Naive B cell (primary cell): ENCODE measurements at places on chromosomes 1 and 21.

- no peak for DNase-seq
These were observed 782 bp downstream of the CSDE1 start for GRCh38 chr1:114756949-114757454.

DNA sequence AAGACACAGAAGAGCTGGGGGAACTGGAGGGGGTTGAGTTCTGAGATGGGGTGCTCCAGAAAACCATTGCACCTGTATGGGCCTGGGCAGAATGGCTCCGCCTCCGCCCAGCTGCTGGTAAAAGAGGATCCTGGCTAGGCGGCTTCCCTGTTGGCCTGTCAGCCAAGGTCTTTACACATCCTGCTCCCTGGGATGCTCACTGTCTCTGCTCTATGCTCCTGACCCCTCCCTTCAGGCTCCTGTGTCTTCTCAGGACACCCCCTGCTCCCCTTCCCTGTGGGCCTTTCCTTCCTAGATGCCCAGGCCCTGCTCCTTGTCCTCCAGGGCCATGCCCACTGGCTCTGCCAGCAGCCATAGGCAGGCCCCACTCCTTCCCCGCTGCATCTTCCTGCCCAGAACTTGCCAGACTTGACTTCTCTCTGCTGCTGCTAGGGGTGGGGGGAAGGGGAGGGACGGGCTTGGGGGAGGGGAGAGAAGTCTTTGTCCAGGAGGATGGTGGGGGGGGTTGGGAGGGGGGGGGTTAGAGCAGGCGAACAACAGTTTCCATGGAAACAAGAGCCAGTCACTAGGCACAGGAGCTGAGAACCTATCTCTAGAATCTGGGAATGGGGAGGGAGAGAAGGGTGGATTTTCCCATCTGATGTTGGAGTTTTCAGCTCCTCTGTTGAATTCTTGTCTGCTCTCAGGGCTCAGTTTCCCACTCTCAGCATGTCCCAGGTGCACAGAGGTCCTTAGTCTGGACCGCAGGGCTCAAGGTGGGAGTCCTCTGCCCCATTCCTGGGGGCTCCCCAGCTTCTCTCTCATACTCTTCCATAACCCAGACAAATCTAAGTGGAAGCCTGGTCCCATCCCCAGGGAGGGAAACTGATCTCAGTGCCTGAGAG, 10.6 kb downstream of the CELSR2 start:
- DNase-seq: no peak

DNA sequence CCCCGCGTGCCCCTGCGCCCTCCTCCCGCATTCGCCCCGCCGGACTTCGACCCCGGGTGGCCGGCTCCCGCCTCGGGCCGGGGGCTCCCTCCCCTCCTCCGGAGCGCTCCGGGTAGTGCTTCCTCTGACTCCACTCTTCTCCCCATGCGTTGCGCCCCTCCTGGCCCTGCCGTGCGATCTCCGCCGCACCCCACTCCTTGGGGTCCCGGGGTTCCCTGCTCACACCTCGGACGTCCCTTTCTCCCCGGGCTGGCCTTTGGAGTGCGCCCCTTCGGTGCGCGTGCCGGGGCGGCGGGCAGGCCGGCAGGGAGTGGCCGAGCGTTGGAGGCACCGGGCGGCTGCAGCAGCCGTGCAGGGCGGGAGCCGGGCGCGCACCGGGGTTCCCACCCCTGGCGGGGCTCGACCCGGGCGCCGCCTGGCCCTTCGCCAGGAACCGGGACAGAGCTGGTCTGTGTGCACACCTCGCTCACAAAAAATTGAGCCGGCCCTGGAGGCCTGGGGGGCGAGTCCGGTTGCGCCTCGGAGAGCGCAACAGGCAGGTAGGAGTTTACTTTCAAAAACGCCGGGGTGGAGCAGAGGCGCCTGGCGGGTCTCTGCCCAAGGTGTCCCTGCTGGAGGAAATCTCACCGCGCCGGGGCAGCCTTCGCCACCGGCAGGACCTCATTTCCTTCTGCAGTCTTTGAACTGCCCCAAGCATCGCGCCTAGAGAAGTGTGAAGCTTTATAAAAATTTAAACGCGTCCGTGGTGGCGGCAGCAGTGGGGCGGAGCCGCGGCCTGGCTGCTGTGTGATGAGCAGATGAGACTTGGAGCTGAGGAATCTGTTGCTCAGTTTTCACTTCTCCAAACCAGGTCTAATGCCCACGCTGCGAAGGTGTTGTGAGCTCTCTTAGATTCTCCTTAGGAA, 650 bp downstream of the VANGL1 start:
- DNase-seq: no peak

DNA sequence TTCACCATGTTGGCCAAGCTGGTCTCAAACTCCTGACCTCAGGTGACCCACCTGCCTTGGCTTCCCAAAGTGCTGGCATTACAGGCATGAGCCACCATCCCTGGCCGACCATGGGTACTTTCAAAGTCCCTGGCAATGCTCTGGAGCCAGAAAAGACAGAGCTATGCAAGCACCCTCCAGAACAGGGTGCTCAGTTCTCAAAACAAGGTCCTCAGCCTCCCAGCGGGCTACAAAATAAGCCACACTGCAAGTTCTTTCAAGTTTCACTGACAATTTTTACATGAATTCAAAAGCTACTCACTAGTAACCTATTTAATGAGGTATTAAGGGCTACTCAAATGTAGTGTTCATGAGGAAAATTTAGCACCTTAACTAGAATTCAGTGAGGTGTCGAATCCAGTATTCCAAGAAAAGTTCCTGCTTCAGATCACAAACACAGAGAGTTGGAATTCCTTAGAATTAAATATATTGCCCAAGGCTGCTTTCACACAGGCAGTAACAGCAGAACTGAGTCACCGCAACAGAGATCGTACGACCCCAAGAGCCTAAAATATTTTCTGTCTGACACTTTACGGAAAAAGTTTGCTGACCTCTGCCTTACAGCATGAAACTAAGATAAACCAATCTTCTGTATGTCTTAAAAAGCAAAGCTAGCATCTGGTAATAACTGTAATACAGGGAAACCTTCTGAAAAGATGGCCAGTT, 60.7 kb downstream of the HSF2BP start:
- no peak for DNase-seq

DNA sequence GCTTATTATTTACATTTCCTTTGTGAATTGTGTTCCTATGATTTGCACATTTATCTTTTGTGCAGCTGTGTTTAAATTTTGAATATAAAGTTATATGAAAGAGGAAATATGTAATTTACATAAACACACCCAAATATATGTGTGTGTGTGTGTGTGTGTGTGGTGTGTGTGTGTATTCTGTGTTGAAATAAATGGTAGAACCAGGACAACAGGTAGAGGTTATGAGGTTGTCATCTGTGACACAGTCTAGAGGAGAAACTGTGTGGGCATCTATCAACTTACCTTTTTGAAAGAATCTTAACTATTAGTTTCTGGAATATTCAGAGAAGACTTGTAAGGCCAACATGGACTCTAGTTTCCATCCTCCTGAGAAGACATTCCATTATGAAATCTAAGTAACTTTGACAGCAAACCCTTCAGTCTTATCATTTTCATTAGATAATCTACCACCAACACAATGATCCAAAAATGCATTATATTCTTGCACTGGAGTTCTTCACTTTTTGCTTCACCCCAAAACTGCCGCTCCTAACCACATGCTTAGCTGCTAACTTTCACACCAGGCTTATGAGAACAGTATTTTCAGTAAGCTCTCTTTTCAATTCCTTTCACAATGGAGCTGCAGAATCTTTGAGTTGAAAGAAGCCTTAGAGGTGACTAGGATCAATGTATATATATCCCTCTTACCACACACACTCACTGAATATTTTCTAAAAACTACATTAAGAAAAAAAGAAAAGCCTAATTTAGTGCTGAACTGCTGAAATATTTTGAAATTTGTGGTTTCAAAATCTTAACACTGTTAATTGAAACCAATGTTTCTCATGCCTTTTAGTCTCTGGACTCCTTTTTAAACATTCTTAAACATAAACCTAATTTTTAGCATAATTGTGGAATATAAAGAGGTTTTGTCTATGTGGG, 21.8 kb downstream of the PTPRC start:
- no peak for DNase-seq

- no peak for DNase-seq
These were observed 58.7 kb upstream of the ABCG1 start for GRCh38 chr21:42160111-42160721.

GRCh38 chr1:3527774-3528173, 73.3 kb downstream of the ARHGEF16 start:
- DNase-seq: no peak

- DNase-seq: no peak
These were observed 21.5 kb upstream of the FMN2 start for GRCh38 chr1:240070188-240070587.

GRCh38 chr1:220076861-220077762, 12.5 kb downstream of the BPNT1 start:
- no peak for DNase-seq

- no peak for DNase-seq
These were observed 11.0 kb downstream of the TOR1AIP2 start for GRCh38 chr1:179866616-179867015.

GRCh38 chr1:193437785-193438184, 251.4 kb upstream of the B3GALT2 start:
- no peak for DNase-seq

DNA sequence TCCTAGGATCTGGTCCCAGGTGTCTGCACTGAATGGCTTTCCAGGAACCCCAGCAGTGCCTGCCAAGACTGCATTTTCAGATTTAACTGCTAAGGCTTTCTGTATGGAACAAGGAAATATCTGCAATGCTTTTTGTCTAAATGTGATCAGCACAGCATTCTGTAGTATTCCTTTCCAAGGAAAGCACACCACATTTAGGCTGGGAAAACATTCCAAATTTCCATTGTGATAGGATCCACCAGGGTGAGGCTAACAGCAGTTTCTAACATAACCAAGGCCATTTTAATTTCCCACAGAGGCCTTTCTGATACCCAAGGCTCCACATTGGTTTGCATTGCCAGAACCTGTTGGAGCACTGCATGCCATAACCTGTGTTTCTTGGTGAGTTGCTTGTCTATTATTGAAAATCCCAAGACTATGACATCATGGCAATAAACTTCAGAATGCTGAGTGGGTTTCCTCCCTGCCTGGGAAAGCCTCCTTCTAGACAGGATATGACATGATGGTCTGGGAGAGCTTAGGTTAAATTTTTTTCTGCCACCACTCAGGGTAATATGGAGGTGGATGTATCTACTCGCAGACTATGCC, 23.3 kb upstream of the PTGFRN start:
- no peak for DNase-seq

DNA sequence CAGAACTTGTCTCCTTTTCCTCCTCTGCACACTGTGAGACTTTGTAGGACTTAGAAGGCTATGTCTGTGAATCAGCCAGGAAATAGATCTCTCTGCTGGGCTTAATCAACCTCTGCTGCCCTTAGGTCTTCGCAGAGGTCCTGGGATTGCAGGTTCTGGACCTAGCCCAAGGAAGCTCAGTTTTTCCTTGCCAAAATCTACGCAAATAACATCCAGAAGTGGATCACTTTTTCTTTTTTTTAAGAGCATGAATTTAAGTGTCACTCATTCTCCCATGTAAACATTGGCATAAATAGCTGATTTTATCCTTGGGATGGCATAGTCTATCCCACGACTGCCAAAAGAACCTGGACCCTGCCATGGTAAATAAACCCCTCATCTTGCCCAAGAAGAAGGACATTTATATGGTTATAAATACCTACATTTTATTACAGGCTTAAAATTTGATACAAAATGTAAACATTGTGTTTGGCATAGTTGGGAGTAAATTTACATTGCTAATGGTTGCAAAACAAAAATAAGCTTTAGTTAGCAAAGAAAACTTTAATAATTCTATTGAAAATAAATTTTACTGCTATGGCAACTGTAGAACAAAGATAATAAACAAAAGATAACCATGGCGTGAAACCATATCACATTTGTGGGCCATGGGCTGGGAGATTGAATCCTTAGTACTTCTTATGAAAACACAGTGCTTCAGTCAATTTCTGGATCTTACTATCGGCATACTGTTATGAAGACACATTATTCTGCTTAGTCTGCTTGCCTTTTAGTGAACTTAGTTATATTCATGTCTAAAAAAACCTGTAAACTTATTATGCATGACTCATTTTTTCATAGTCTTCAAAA, 24.5 kb upstream of the DISC1 start:
- no peak for DNase-seq

DNA sequence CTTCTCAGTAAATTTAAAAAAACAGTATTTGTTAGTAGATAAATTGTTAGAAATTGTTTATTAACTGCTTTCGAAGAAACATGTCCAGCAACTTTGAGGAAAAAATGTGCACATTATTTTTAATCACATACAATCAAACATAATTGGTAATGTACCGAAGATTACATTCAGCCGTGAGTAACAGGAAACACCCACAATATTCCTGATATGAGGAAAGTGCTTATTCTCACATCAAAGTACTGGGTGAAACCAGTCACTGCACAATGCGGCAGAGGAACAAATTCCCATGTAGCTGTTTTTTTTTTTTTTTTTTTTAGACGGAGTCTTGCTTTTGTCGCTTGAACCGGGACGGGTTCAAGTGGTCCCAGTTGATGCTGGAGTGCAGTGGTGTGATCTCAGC, 9.7 kb downstream of the ACBD3 start:
- no peak for DNase-seq

DNA sequence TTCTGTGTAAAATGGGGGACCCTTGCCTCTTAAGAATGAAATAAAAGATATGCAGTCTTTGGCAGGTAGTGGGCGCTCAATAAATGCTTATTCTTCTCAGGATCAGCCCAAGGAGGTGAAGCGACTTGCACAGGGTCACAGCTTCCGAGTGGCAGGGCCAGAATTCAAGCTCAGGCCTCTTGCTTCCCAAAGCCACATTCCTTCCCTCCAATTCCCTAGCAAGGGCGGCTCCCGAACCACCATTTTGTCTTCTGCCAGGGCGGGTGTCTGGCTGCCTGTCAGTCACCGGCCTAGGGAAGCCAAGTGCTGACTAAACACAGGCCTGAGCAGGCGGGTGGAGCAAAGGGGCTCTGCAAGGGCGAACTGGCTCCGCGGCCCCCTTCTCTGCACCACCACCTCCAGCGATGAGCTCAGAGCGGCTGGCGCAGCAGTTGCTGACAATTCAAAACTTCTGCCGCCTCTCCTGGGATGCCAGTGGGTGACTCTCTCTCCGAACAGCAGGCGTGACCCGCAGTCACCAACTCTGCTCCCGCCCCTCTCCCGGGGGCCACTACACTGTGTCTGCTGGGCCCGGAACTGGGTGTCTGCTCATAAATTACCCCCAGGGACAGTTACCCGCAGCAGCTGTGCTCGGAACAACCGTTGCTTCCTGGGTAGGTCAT, 10.8 kb downstream of the GPR3 start:
- DNase-seq: peak; percentile 72

DNA sequence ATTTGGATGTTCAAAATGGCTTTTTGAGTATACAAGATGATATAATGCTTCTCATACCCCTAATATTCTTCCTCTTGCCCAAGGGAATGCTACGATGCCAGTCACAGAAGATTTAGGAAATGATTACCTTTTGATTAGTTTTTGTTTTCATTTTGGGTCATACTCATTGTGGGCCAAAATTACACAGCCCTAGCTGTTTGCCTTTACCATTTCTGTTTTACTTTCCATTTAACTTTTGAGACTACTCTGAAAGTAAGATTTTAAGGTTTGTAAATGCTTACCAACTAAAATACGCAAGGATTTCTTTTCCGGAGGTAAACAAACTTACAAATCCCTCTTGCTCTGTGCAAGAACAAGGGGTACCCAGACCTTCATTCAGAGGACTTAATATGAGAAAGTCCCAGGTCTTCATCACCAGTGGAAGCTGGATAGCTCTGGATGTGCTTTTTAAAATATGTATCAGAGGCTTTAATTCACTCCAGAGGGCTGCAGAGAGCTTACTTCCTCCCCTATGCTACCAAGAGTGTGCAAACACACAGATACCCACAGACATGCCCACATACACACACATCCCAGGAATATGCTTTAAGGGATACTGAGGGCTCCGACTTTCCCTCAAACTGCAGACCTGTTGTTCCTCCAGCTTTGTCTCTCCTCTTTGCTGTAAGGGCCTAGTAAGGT, 631.4 kb downstream of the SMYD3 start:
- no peak for DNase-seq

GRCh38 chr1:70396607-70397006, 14.5 kb upstream of the CTH start:
- no peak for DNase-seq
